ENCODE measurements at places on chromosomes 4 and X.

DNA sequence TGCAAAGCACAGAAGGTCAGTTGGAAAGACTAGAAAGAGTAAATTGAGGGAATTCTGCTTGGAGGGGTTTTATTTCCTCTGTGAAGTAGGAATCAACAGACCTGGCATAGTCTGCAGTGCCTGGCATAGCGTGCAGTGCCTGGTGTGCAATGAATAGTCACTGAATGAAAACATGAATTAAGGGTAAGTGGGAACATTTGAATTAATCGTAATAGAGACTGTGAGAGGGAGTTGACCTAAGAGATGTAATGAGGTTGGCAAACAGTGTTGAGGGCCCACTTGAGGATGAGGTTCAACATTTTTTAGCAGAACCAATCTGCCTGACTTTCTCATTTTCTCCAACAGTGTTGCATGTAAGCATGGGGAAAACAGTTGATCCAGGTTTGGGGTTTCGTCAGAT, 377.2 kb upstream of the FTHL17 start:
- no peak for DNase-seq

- DNase-seq: no peak
Measured at GRCh38 chrX:35351212-35351611, 408.6 kb downstream of the FAM47B start.

- no peak for DNase-seq
Measured at GRCh38 chr4:96784336-96784735, 944.4 kb downstream of the PDHA2 start.

- DNase-seq: no peak
Measured at GRCh38 chr4:124060261-124060918, 652.1 kb downstream of the ANKRD50 start.

- DNase-seq: no peak
Measured at GRCh38 chr4:2839060-2839459, 4.6 kb upstream of the ADD1 start.

- no peak for DNase-seq
Measured at GRCh38 chrX:39418731-39419638, 617.7 kb downstream of the MID1IP1 start.

DNA sequence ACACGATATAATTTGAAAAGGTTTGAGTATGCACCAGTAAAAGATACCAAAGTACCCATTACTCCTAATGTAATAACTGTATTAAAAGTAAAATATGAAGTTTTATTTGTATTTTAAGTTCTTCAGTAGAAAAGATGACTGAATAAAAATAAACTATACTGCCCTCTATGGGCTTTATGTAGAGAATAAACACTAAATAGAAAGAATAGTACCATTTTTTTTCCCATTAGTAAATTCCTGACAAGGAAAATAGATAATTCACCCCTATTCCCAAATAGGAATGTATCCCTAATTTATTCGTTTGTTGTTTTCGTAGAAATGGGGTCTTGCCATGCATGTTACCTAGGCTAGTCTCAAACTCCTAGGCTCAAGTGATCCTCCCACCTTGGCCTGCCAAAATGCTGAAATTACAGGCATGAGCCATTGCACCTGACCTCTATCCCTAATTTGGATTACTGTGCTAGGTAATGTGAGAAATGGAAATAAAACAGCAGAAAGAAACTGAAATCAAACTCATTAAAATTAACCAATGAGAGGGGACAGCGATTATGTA, 73.6 kb upstream of the COX18 start:
- no peak for DNase-seq

DNA sequence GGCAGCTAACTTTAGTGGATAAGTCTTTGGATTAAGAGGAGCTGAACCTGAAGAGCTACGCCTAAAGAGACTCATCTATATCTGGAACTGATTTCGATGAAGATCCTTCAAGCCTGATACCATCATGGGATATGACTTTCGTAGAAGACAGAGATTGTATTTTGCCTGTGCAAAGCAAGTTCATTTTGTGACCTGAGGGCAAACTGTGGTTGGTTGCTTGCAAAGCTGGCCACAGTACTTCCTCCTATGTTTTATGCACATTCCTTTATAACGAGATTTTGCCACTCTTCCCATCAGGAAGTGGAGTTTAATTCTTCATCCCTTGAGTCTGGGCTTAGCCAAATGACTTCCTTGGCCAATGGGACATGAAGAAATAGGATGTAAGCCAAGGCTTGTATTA, 519.3 kb upstream of the NR3C2 start:
- no peak for DNase-seq

GRCh38 chrX:115892787-115893671, 277.5 kb upstream of the AGTR2 start:
- DNase-seq: peak; percentile 0

DNA sequence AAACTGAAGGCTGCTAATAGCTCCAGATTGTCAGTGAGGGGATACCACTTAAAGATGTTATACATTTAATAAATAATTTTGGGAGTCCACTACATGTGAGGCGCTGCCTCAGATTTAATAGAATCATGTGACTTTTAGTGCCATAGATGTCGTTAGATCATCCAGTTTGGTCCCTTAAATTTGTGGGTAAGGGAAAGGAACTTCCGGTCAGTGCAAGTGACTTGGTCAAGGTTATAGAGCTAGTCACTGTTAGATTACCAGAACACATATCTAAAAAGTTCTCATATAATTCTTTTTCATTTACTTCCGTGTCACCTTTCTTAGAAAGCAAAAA, 529 bp upstream of the UBA6 start:
- no peak for DNase-seq

DNA sequence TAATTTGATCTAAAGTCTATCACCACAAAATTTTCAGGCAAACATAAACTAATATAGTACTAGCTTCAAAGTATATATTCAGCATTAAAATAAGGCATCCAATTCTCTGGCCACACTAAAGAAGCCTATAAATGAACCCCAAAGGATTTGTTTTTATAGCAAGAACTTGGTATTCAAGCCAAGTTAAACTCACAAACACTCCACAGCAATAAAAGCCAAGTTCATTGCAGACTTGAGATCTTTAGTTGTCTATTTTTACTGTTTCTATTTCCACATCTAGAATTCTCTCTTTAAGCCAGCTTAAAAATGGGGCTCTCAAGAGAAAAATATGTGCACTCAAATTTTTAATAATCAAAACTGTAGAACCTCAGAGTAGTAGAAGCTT, 51.1 kb downstream of the WDFY3 start:
- DNase-seq: no peak

DNA sequence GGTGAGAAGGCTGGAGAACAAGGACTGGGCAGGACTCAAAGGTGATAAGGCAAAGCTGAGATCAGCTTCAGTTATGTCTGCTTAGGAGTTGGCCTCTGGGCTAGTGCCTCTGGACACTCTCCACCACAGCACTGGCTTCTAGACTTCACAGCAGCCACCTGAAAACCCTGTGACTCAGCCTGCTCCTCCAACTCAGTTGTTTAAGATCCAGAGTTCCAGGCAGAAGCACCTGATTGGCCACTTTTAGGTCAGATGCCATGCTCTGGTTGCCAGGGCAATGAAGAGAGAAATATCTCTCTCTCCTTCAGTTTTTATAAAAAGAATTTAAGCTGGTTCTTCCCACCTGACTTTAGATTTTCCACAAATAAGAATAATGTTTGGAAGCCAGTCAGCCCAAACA, 47.9 kb upstream of the BLTP1 start:
- DNase-seq: no peak

DNA sequence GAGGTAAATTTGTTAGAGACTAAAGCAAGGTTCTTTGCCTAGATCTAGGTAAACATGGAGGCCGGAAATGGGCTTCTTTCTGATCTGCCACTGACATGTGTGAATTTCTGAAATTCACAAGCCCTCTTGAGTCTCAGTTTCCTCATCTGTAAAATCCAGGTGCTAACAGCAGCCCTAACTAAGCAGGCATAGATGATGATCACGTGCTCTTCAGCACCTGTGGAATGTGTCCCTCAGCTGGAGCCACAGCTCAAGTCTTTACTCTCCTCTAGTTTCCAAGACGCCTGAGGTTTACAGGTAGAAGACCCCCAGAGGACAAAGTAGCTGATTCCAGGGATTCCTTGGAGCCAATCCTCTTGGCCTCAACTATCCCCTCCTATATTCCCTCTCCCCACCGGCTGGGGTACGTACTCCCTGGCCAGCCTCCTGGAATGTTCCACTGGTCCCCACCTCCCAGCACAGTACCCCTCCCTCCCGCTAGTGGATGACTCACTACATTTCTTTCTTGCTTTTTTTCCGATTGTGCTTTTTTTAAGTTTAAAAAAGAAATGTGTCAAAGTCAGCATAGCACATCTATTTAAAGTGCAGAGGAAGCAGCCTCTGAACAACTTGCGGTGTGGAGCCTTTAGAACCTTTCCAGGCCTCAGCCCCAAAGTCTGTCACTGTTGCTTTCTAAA, 98.4 kb downstream of the PHKA2 start:
- DNase-seq: no peak

GRCh38 chr4:6873792-6874461, 35.7 kb upstream of the TBC1D14 start:
- no peak for DNase-seq

DNA sequence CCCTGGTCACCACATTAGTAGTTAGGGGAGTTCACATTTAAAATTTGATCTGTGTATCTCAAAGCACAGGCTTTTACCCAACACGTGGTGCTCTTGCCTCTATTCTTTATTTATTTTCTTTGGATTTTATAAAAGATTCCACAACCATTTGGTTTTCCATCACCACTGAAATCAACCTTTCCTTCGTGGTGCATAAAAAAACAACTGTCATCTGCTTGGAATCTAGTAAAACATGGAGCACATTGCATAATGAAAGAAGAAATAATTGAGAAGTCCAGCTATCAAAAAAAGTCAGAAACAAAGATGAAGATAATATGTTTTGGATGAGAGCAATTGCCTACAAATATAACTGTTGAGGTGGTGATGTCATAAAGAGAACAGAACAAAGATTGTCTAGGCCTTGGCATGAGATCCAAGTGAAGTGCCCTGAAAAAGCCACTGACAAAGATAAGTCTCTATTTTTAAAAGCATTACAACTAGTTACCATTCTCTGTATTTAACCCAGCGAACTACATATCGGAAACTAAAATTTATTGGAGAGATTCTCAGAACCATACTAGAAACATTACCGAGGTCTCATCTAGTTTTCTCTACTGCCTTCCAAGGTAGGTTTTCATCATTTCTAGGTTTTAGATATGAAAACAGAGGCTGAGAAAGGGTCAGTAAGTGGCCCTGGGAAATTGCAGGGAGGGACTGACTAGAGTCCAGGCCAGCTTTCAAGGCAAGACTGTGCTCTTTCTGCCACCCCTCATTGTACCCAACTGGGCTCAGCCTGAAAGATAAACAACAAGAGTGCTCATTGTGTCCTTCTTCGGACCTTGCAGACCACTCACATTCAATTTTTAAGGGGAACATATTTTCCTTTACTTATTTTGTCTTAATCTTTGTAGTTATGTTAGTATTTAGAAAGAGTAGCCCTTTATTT, 127.3 kb downstream of the MAD2L1 start:
- DNase-seq: no peak

GRCh38 chr4:155353923-155354540, 22.7 kb downstream of the MAP9 start:
- no peak for DNase-seq

DNA sequence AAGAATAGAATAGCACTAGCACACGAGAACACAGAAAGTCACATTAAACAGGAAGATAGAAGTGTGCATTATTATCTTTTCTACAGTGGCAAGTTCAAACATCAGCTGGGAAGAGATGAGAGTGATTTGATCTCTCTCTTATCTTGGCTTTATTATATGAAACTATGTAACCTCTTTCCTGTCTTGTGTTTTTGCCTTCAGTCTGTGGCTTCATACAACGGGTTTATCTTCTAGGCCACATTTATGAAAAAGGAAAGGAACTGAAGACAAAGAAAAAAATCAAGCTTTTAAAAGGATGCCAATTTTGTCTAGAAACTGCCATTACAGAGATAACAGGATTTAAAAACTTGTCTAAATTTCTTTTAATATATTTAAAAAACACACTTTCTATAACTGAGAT, 983.6 kb downstream of the RPA4 start:
- DNase-seq: no peak

DNA sequence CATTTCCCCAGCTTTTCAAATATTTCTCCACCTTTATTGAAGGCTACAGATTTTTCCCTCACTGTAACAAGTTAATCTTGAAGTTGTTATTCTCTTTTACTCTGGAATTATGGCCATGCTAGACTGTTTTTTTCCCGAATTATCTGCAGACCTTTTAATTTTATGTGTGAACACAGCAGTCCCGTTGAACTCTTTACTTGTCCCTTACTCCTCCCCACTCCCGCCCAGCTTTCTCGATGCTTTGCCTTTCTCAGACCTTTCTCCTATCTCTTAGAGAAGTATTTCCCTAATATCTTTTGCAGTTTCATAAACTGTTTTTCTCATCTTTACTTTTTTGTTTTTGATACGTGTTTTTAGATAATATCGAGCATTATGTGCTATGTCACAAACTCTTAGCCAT, 776 bp downstream of the CEP44 start:
- no peak for DNase-seq

GRCh38 chr4:30801876-30802275, 81.7 kb downstream of the PCDH7 start:
- no peak for DNase-seq

- no peak for DNase-seq
Measured at GRCh38 chr4:152996672-152997071, 60.5 kb downstream of the FHDC1 start.

DNA sequence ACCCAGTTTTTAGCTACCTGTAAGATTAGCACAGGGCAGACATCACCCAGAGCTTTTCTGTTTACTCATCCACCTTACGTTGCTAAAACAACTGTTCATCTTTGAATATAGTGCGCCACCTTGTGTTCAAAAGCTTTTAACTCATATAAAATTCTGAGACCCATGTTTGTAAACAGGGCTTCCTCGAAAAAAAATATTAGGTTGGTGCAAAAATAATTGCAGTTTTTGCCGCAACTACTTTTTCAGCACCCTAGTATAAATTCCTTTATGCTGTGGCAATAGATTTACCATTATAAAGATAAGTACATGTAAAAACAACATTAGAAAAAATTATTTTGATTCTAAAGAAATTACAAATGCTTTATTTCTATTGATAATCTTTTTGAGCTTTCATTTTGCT, 147.9 kb downstream of the LRBA start:
- DNase-seq: peak; percentile 62

DNA sequence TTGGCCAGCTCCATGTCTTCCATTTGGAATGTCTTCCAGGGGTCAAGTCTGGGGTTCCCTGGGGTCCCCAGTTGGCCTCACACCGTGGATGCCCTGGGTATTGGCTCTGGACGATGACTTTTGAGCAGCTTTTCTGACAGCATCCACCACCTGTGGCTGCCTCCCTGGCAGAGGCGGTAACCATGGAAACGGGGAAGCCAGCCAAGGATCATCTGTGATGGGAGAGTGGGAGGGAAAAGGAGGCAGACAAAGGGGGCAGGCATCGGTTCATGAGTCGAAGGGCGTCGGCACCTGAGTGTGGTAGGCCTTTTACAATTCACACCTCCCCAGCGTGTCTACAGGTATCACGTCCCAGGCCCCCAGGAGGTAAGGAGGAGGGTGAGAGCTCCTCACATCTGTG, 152.2 kb downstream of the ASMT start:
- no peak for DNase-seq

DNA sequence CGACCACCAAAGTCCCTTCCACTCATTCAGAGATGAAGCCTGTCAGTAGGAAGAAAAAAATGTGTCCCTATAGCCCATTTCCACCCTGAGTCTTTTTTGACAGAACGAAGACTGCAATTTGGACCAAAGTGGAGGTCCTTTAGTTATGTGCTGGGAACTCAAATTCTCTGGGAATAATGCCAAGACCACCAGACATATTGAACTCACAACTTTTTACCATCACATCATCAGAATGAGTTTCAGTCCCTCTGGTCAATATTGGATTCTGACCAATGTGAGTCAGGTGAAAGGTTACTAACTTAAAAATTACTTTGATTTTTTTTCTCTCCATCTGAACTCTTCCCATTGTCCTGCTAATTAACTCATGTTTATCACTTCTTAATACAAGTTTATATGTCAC, 128.9 kb downstream of the DKK2 start:
- no peak for DNase-seq
